ENCODE measurements at places on chromosomes 16 and 17. TPM values are rescaled to one million over a fixed set of nuclear protein-coding genes. Genes with fewer than 3 reads are reported as not detected.
A peak's percentile ranks its signal among the peaks of the same experiment; 100 is the strongest.

DNA sequence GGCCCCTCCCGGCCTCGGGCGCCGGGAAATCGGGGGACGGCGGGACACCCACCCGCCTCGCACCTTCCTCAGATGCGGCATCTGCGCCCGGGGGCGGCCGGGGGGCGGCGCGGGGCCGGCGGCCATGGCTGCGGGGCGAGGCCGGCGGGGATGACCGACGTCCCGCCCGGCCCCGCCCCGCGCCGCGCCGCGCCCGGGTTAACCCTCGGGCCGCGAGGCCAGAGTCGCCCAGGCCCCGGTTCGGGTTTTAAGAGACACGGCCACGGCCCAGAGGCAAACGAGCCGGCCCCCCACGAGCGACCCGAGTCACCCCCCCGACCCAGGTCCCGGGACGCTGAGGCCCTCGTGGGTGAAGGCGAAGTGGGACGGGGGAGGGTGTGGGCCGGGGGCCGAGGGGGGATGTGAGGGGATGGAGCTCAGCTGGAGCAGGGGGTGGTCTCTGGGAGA is at the start of gene RGS11:
RGS11 (minus strand) TSS at position 159 of the 447 bp plus-strand sequence; CDS start at position 126, 33 bp downstream.
- peak; percentile 43 for DNase-seq

DNA sequence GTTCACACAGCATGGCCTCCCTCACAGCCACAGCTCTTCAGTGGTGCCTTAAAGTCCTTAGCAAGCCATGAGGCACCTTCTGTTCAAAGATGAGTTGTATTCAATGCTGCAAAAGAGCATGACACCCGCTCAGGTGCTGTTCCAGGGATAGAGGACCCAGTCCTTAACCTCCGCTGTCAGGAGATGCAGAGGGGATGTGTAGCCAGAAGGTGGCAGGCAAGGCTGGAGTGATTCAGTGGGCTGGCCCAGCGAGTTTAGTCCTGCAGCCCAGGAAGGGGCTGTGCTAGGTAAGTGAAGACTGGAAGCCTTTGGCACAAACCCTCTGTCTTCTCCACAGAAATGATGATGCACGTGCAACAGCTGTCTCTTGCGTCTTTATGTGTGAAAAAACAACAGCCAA is 25.0 kb upstream of the ADAM11 start:
- DNase-seq = no peak

DNA sequence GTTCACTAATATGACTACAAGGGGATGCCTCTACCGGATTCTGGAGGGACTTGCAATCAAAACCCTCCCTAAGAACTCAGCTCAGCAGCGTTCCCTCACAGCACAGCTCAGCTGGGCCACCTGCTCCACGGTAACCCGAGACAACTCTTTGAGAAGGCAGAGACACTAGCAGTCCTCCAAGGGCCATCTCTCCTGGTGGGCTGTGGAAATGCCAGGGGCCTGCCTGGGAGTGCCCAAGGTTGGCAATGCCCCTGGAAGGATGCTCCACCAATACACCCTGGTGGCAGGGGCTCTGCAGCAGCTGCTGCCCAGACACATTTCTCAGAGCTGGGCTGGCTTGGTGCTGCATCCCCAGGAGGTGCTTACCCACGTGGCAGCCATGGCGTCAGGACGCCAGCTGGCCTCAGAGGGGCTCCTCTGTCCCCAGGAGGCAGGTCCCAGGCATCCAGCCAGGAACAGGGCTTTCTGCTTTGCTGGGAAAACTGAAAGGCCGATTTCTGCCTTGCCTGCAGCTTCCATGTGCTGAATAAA is 16.5 kb downstream of the CDIP1 start:
- peak; percentile 37 for DNase-seq

- no peak for DNase-seq
These were observed 37.8 kb downstream of the PTRH2 start for GRCh38 chr17:59669411-59669810.

DNA sequence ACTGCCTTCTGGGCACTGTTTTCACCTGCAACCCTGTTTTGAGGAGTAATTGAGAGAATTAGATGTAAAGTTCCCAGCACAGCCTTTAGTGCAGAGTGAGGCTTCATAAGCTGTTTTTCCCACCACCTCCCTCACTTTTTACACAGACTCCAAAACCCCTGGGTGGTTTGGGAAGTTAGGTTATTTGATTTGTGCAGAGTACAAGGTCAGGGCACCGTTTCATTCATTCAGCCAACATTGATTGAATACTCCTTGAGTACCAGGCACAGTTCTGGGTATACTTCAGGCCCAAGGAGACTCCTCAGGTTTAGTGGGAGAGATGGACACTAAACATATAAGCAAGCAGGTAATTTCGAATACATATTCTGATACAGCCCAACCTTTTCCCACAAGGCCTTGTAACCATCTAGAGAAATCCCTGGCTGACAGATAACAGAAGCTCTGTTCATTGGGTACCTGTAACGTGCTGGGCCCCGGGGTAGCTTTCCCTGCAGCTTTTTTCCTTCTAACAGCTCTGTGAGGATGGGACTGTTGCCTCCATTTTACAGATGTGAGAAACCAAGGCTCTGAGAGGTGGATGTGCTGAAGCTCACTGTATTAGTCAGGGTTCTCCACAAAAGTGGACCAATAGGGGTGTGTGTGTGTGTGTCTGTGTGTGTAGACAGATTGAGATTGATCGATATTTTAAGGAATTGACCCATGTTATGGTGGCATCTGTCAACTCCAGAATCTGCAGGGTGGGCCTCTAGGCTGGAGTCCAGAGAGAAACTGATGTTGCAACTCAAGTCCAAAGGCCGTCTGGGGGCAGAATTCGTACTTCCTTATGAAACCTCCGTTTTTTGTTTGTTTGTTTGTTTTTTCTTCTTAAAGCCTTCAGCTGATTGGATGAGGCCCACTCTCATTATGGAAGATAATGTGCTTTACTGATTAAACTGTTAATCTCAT is 234.7 kb downstream of the SNX29 start:
- DNase-seq = no peak

EPN3 gene
- 0.41 TPM for total RNA-seq

CX3CL1 gene
- total RNA-seq = 4.9 TPM

KIF2B gene
- not detected for total RNA-seq
